ENCODE measurements at places on chromosomes 7 and 10.

DNA sequence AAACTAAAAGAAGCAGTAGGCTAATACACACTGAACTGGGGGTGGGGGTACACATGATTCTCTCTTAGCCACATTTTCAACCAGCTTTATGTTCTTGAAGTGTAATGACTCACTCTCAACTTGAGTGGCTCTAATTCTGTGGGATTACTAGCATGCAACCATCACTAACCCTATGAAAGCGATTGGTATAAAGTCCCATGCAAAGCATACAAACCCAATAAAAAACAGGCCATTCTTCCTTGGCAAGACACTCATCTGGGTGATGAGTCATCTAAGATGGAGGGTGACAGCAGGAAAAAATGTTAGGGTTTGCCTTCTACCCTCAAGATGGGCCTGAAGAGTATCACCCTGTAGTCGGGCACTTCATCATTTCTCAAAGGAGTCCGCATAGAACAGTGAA, 14.9 kb upstream of the PON3 start:
- DNase-seq = no peak

DNA sequence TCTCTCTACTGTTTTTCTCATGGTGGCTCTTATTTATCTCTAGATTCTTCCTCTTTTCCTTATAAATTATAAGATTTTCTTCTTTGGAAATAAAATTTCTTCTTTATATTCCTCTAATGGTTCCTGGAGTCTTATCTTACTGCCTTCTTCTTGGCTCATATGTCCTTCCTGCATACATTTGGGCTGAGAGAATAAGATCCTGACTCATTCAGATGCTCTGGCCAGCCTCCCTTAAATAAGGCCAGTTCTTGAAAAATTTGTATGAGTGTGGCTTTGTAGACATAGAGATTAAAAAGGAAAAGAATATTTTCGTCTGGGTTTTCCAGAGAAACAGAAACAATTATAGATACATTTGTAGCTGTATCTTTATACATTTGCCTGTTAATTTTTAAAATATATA, 411.3 kb downstream of the KIF20B start:
- no peak for DNase-seq

GRCh38 chr7:36153571-36154097, 580 bp downstream of the EEPD1 start:
- no peak for DNase-seq

DNA sequence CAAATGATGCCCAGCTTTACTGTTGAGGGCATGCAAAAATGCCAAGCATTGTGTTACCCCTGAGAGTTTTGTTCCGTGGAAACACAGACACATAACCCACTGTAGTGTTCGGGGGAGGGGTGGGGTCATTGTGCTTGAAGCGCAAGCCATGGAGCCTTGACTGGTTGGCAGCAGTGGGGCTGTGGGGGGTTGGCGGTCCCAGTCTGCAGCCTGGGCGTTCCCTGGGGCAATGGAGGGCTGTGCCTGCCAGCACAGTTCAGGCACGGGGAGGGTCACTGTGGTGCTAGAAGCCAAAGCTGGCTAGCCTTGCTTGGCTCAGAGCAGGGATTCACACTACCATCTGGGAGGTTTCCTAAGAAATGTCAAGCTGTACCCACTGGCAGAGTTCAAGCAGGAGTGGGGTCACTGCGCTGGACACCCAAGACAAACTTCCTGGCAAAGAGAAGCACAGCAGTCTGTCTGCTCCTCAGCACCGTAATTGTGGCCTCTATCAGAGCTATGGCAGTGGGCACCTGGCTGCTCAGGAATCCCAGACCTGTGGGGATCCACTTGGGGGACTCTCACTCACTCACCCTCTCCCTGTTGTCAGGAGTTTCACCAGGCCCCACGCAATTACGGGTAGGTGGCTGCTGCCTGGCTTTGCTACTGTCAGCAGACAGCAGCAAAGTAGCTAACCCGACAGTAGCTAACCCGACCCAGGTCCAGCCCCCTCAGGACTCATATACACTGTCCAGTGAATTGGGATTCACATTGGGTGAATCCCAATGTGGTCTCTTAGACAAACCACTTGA, 292.4 kb downstream of the ZWINT start:
- no peak for DNase-seq

GRCh38 chr10:32963096-32963495, 5.1 kb upstream of the ITGB1 start:
- peak; percentile 50 for DNase-seq

DNA sequence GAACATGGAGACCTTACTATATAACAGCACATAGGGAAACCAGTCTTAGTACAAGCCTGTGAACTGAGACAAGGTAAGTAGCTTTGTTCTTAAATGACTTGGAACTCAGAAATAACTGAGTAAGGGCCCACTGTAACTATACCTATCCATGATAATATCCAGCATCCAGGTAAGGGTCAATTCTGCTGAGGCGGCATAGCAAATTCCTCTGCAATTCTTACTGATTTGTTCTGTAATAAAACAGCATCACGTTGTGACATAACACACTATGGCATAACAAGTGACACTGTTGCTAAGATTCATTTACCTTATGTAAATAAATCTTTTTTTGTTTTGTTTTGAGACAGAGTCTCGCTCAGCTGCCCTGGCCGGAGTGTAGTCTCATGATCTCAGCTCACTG, 97.4 kb downstream of the JMJD1C start:
- no peak for DNase-seq

- DNase-seq = no peak
Measured at GRCh38 chr10:4352414-4352961, 473.5 kb upstream of the AKR1E2 start.

GRCh38 chr7:46744957-46745706, 824.1 kb upstream of the IGFBP3 start:
- DNase-seq = no peak

DNA sequence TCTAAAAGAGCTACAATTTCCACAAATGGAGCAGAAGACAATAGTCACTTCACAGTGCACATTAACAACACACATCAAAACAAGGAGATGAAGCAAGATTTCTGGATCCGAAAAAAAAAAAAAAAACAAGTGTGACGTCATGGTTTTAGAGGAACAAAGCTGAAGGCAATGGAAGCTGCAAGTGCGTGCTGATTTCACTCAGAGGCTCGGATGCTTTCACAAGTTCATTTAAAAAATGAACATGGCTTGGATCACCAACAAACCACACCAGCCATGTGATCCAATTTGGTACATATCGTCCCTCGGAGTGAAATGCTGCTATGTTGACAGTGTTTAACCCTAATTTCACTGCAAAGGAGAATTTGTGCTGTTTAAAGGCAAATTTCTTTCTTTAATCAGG, 337.0 kb upstream of the PRKCQ start:
- DNase-seq = no peak

GRCh38 chr10:28012990-28013515, 14.2 kb upstream of the ODAD2 start:
- DNase-seq = no peak

GRCh38 chr7:1758028-1758858, 88.2 kb downstream of the ELFN1 start:
- no peak for DNase-seq

DNA sequence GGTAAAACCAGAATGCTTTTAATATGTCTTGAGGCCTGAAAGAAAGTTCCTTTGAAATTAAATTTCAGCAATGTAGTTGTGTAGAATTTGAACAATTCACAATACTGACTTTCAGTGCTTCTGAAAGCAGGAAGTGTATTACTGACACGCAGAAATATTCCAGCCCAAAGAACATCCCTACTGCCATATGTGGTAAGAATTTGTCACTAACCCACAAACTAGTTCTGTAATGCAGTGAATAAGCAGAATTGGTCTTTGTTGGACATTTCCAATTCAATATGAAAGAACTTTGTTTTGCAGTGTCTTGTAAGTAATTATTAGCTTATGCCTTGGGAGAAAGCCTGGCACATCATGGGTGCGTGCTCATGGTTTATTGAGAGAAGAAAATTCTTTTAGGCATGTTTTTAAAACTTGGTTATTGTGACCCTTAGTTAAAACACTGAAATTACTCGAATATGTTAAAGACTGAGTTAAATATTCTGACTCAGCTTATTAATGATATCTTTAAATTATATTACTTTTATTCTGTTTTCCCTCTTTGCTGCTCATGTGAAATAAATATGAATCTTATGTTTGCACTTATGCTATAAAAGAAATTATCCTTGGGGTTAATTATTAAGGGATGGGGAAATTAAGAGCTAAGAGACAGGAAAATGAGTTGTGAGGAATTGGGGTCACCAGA, 33.4 kb downstream of the PTPN12 start:
- peak; percentile 2 for DNase-seq

DNA sequence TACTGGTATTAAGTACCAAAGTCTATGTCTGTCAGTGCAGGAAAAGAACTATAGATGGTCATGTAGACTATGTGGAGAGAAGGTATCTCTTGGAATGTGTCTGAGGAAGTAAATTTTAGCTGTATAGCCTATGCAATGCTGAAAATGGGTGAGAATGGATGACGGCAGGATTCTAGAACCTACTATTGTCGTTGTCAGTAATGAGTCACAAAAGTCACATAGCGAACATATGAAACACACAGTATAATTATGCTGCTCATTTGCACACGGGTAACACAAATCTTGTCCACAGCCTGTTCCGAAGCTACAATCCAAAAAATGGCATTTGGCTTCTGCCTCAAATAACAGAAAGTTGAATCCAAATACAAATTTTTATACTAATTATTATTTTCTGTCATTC, 33.6 kb upstream of the KMT2E start:
- no peak for DNase-seq

DNA sequence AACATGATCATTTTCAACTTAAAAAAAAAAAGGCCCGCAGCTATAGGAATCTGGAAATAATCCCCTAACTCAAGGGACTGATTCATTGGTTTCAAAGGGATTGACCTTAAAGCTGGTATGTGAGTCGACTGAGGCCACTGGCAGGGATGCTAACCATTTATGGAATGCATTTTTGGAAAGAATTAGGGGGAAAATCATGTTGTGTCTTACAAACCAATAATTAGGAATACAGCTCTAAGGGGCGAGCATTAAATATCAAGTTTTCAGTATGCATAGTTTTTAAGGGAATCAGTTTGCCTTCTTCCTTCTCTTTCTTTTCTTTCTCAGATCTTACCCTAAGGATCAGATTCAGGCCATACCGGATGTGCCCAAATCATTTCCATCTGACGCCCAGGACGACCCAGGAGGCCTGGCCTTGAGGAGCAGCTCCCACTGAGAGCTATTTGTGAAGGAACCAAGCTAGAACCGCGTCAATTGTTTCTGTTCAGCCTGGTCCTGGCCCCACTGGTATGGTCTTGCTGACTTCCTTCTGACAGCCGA, 48.7 kb downstream of the BPGM start:
- no peak for DNase-seq

DNA sequence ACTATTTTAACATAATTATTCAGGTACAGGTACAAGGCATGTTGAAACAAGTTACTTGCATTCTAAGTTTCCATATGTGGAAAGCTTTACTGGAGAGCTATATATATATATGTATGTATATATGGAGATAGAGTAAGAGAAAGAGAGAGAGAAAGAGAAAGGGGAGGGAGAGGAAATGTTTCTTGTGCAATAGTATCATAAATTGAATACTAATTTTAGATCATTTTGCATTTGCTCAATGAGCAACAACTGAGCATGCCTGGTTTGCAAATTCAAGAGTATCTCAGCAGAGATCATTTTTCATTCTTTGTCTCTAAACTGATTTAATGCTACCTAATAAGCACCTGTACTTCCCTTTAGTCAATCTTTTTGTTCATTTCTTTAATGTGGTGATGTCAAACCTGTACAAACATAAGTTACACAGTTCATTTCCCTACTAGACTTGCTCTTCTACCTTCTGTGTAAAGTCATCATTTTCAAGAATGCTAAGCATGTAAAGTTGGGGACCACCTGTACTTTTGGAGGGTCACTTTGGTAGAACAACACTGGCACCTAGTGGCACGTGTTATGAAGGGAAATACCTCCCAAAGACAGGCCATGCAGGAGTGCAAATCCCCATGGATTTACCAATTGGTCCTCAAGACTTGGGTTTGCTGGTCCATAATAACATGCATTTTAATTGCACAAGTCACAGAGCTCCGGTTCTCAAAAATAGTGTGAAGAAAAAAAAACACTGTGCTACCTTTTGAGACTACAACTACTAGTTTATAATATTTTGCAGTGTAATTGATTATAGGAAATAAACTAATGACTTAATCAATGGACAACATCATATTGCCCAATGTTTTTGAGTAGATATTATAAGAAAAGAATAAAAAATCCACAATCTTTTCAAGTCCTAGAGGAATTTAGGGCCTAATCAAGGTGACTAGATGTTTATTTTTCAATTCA, 431.2 kb upstream of the IGFBP3 start:
- peak; percentile 32 for DNase-seq

- no peak for DNase-seq
Measured at GRCh38 chr10:110730345-110731050, 86.4 kb downstream of the RBM20 start.

All from AG04450 (cell line).